ENCODE measurements at places on chromosomes 7 and 10. TPM values are rescaled to one million over a fixed set of nuclear protein-coding genes. Genes with fewer than 3 reads are reported as not detected.
A peak's percentile ranks its signal among the peaks of the same experiment; 100 is the strongest.

DNA sequence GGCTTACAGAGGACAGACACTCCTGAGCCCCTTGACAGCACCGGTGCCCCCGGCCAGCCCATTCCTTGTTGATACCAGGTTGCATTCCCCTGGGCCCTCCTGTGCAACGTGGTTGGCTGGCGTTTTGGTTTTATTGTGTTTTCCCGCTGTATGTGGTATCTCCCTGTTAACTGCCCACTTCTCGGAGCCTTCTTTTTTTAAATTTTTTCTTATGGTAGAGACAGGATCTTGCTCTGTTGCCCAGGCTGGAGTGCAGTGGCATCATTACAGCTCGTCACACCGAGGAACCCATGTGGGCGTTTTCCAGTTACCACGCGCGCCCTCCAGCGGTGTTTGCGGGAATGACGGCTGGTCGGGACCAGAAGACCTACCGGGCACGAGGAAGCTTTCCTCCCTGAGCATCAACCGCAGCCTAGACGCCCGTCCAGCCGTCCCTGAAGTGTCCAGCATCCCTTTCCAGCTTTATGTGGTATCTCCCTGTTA lies 16.9 kb upstream of the ZFAND2A start:
- DNase-seq, result peak; percentile 31

DNA sequence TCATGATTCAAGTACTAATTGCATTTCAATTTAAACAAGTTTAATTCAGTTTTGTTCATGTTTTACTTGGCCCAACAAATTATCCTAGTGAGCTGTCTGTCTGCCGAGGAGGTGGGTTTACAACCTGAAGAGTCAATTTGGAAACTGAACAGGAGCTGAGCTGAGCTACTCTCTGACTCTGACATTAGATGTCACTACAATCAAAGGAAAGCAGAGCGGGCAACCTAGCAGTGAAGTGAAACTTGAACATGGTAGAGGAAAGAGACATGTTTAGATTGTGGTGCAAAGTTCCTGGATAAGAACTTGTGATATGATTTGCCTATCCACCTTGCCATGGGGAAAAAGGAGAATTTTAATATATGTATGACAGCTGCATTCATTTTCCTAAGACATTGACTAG lies 9.6 kb upstream of the AGR3 start:
- peak; percentile 72 for DNase-seq

- peak; percentile 51 for DNase-seq
Observed at GRCh38 chr10:3008518-3009195, 58.7 kb upstream of the PFKP start.

DNA sequence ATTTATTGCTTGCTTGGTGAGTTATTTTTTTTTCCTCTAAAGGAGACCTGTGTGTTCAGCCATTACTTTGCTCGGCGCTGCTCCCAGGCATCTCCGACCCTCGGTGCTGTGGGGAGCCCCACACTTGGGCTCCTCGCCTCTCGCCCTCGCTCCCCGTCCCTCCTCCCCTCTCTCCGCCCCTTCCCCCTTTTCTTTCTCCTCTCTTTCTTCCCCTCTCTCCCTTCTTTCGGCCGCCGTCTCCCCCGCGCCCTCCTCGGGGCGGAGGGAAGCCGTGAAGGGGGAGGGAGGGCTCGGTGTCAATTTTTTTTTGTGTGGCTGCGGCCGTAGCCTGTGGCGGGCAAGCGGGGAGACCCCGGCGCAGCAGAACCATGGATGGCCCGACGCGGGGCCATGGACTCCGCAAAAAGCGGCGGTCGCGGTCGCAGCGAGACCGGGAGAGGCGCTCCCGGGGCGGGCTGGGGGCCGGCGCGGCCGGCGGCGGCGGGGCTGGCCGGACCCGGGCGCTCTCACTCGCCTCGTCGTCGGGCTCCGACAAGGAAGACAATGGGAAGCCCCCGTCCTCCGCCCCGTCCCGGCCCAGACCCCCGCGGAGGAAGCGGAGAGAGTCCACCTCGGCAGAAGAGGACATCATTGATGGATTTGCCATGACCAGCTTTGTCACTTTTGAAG lies 1.1 kb downstream of the AUTS2 start:
- no peak for DNase-seq

- DNase-seq, result no peak
Observed at GRCh38 chr7:15086131-15086611, 183.6 kb upstream of the DGKB start.

DNA sequence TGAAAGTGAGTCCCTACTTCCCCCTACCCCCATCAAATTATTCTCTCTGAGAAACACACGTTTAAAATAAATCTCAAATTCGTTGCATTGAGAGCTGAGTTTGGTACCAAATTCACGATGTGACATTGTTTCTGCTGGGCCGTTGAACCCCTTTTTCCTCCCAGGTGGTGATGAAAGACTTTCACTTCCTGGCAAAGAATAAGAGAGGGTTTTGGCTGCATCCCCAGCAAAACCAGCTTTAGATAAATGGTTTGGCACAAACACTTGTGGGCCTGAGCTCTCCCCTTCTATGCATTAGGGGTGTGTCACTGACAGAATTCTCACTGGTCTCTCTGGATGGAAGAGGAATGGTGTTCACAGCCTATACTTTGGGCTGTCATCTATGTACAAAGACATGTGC lies 8.8 kb upstream of the DNTT start:
- no peak for DNase-seq

DNA sequence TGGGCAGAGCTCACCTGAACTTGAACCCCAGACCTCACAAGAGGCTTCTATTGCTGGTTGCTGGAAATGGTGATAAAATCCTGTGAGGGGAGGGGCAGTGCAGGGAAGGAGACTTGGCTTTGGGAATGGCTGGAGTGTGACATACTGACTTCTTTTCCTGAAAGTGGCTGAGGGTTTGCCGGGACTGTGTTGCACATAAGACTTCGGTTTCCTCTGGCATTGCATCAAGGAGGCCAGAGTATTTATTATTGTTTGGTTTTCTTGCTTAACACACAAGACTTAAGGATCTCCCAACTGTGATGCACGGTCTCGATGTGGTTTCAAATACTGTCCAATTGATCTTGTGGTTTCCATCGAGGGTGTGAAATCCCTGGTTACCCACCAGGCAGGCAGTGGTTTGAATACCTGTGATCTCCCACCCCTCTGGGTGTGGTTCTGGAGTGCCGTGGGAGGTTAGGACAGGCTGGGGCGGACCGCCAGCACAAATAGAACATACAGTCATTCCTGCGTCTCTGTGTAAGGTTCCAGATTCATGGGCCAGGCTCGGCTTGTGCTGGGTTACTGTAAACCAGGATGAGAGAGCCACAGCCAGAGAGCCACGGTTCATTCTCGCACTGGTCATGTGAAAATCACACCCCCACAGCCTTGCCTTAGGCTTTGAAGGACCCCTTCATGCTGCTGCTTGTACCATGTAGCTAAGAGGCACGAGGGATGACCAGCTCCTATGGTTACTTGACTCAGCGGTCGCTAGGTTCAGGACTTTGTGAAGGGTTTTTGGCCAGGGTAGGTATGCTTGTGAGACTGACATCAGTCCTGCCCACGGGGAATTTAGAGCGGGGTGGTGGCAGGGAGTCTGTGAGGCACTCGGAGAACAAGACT lies 39.2 kb downstream of the WBP1L start:
- peak; percentile 95 for DNase-seq

Gene EN2
- total RNA-seq, result not detected

Gene BAMBI
- total RNA-seq, result 19.4 TPM

Data from IMR-90 (cell line).